ENCODE measurements at places on chromosomes 5 and 9. TPM values are rescaled to one million over a fixed set of nuclear protein-coding genes. Genes with fewer than 3 reads are reported as not detected.
A peak's percentile ranks its signal among the peaks of the same experiment; 100 is the strongest.

DNA sequence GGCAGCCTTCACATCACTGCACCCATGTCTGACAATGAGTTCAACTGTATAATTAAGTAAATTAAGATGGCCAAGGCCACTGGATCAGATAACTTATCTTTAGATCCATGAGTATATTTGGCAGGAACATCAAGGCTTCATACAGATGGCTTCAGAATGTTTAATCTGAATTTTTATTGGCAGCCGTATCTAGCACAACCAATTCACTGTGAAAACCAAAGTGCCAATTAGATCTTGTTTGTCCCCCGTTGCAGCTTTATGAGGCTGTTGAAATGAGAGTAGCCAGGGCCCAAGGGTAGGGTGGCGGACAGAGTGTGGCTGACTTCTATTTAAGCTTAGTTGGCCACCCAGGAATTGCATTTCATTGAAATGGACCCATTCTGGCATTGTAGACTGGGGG lies 137.7 kb downstream of the SYK start:
- DNase-seq, result no peak

DNA sequence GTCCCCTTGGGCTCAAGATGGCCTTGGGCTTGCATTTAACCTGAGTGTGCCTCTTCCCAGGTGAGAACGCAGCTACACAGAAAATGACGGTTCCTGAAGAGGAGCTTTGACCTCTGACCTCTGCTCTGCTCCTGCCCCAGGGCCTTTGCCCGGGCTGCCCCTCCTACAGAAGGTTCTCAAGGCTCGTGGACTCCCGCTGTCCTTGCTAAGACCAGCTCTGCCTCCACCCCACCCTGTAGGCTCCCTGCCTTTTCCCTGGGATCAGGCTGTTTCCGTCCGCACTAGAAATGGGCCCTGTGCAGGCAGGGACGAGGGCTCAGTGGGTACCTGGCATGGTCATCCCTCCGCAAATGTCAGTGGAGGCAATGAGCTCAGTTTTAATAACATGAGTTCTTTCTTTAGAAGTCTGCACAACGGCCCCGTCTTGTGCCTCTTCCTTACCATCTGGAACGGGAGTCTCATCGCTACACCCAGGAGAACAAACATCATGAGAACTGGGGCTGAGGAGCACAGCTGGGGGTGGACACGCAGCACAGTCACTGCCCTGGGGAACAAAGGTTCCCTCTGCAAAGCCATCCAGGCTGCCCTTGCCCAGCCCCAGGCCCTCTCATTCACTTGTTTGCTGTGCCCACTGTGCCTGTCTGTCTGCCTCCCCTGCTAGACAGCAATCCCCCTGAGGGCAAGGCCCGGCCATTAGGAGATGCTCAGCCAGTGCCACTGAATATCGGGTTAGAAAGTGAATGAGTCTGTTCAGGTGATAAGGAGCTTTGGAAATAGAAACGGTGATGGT lies 26.7 kb upstream of the LPCAT1 start:
- no peak for DNase-seq

DNA sequence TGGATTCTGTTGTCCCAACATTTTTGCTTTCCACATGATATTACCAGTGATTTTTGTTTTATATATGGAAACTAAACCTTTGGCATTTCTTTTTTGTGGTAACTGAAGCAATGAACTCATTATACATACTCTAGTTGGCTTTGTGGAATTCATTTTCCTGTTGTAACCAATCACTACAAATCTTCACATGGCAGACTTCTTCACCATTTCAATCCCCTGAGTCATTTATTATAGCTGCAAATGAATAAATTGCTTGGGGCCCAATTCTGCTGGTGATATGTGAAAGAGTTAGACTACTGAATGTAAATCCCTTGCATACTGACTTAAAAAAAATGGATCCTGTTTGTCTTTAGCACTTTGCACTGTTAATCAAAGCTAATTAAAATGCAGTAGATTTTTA lies 1709.6 kb upstream of the WWC1 start:
- DNase-seq, result no peak

GRCh38 chr5:171537070-171537849 lies 117.8 kb downstream of the FGF18 start:
- no peak for DNase-seq

DNA sequence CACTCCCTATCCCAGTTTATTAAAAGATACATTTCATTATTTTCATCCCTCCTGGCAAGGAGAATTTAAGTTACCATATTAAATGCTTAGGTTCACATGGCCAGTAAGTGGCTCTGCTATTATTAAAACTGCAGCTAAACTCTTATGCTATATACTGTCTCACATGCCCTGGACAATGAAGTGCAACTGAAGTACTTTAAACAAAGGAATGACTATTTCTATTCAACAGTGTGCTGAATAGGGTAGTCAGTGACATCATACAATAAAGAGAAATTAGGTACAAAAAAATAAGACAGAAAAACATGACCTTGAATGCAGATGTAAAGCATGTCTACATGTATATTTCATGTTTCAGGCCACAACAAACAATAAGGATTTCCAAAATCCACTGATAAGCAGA lies 282.6 kb upstream of the SMC2 start:
- DNase-seq, result no peak

DNA sequence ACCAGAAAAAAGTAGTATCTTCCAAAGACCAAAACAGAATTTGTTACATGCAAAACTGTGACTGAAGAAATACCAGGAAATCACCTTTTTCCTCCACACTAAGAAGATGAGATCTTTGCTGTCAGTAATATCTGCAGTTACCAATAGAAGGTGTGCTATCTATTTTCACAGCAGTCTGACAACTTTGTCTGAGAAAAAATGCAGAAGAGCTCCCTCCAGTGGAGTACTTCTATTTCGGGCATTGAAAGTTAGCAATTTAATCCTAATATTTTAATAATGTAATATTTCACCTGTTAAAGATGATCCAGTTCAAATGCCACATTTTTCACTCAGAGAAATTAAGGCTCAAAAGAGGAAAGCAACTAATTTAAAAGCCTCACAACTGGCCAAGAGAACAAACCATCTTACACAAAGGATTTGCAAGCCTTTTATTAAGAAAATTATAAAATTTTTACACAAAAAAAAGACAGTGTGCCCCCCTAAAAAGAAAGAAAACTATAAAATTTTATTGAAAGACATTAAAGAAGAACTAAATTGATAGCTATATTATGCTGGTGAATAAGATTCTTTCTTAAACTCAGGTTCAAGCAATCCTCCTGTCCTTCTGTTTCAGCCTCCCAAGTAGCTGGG lies 50.6 kb downstream of the DEPDC1B start:
- DNase-seq, result no peak

FAM169A gene
- 90.6 TPM for total RNA-seq

- DNase-seq, result no peak
Observed at GRCh38 chr9:115114546-115114945, 3.4 kb downstream of the TNC start.

- DNase-seq, result no peak
Observed at GRCh38 chr9:129834489-129835127, 467 bp downstream of the C9orf78 start.

DNA sequence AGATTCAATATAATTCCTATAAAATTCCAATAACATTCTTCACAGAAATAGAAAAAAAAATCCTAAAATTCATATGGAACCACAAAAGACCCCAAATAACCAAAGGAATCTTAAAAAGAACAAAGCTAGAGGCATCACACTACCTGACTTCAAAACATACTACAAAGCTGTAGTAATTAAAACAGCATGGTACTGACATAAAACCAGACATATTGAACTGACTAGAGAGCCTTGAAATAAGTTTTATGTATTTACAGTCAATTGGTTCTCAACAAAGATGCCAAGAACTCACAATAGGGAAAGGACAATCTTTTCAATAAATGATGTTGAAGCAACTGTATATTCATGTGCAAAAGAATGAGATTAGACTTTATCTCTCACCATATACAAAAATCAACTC lies 36.9 kb downstream of the BTNL9 start:
- no peak for DNase-seq

DNA sequence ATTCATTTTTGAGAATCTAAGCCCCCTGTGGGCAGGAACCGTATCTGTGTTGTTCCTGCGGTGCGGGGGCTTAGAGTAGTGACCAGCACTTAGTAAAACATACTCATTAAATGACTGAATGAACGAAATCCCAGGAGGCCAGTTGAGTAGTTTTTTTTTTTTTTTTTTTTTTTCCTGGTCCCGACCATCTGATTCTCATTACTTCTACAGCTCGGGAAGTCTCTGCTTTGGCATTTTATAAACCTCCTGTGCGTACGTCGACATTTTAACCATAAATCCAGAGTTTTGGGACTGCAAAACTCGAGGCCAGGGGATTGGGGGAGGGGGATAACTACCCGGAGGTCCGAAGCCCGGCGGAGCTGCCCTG lies 31.5 kb upstream of the SPRY4 start:
- DNase-seq, result no peak

- no peak for DNase-seq
Observed at GRCh38 chr9:96868709-96869108, 14.4 kb upstream of the ZNF782 start.

DNA sequence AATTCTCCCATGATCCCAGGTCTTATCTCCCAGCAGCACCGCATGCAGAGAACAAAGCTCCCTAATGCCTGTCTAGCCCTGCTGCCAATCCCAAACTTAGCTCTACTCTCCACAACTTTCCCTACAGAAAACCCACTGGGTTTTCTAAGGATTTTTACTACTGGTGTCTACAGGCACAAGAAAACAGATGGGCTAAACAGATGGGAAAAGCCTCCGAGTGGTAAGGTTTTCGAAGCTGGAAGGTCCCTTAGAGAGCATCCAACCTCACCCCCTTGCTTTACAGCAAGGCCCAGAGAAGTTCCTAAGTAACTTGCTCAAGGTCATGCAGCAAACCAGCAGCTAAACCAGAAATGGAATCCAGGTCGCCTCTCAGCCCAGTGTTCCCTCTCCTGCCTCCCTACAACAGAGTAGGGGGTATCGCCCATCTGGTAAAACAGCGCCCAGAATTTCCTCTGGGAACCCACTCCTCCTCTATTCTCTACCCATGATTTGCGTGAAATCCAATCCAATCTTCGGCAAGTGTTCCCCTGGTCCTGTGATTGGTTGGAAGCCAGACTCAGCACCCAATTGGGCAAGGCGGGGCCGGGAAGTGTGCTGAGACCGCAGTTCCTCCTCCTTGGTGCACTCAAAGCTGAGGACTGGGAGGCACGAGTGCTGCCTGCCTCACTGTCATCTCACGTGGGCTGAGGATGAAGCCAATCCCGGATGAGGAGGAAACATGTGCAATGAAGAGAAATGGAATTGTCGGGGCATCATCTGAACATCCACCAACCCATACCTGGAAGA lies 20.8 kb downstream of the CPLX2 start:
- DNase-seq, result no peak

DNA sequence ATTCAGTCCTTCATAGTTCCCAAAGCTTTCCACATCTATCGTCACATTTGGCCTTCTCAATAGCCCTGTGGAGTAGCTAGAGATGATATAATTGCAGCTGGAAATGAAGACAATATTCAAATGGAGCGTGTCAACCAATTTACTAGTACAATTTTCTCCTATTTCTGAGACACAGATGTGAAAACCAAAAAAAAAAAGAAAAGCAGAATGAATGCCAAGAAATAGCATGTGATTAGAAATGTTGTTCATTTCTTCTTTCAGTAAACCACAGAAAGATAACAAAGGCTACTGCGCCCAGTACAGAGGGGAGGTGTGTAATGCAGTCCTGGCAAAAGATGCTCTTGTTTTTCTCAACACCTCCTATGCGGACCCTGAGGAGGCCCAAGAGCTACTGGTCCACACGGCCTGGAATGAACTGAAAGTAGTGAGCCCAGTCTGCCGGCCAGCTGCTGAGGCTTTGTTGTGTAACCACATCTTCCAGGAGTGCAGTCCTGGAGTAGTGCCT lies 99.0 kb downstream of the MUSK start:
- DNase-seq, result no peak

FRRS1L gene
- 82.2 TPM for total RNA-seq

DNA sequence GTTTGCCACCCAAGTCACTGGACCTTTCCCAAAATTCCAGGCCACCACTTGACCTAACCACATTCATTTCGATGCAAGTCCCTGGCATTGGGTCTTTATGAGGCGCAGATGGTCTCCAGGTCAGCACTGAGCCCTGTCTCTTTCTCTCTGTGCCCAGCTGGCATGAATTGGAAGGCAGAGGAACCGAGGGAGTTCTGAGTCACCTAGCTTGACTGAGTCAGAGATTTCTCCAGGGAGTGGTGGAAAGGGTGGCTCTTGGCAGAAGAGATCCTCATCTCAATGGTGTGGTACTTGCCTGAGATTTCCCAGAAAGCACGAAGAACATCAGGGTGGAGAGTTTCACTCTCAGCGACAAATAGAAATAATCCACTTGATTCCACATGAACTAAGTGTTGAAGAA lies 43.8 kb downstream of the WDR36 start:
- DNase-seq, result peak; percentile 35

GRCh38 chr5:136087961-136088871 lies 44.4 kb upstream of the SMAD5 start:
- no peak for DNase-seq

SLC36A3 gene
- total RNA-seq, result not detected
